ENCODE measurements at places on chromosomes 6 and 20.

DNA sequence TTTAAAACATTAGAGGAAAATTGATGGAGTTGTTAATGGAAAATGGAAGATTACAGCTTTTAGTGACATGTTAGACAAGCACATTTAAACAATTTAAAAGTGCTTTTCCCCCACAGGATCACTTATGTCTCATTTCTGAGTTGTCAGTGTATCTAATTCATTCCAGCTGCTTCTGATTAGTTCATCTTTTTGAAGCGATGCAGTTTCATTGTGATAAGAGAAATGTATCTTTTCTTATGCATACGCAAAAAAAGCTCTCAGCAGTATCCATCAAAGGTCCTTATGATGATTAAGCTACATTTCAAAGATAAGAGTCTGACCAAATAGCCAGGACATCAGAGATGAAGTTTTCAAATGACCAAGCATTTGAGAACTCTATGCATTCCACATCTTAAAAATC, 572.6 kb upstream of the SYNCRIP start:
- DNase-seq = no peak

DNA sequence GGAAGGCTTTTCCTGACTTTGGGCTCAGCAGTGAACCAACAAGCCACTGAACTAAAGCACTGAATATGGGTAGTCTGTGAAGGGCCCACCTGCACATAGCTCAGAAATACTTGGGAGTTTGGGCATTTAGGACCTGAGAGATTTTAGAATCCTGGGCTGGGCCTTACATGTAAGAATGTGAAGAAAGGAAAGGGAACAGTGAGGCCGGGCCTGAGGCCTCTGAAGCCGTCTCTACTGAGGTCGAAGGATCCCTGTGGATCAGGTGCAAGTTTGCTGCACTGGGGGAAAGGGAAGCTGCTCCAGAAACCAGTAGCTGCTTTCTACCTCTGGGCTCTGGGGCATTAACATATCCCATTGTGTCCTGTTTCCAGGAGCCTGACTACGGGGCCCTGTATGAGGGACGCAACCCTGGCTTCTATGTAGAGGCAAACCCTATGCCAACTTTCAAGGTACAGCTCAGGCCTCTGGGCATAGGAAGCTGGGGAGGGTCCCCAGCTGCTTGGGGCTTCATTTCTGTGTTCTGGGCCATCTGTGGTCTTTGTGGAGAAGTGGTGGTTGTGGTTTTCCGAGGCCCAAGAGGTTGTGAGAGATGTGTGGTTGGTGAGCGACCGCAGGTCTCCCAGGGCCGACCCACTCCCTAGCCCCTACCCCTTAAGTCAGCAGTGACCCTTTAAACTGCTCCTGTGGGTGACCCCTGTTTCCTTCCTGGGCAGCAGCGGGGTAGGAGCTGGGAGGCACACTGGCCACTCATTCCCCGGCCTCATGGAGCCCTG, 30.3 kb downstream of the PLCG1 start:
- DNase-seq = no peak

DNA sequence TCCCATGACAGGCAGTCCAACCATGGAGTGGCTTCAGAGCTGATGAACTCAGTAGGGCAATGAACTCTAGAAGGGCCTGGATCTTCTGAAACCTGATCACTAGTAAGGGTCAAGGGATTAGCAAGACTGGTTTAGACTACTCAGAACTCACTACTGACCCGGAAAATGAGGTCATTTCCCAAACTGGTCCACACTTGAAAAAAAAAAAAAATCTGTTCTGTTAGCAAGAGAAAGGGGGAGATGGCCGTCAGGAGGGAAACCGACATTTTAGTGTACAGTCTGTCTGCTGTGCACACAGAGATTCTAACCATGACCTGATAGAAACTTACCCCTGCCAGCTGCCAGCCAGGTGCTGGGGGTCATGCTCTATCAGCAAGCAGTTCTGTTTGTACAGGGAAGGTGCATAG, 262.4 kb upstream of the AGPAT4 start:
- DNase-seq = no peak

DNA sequence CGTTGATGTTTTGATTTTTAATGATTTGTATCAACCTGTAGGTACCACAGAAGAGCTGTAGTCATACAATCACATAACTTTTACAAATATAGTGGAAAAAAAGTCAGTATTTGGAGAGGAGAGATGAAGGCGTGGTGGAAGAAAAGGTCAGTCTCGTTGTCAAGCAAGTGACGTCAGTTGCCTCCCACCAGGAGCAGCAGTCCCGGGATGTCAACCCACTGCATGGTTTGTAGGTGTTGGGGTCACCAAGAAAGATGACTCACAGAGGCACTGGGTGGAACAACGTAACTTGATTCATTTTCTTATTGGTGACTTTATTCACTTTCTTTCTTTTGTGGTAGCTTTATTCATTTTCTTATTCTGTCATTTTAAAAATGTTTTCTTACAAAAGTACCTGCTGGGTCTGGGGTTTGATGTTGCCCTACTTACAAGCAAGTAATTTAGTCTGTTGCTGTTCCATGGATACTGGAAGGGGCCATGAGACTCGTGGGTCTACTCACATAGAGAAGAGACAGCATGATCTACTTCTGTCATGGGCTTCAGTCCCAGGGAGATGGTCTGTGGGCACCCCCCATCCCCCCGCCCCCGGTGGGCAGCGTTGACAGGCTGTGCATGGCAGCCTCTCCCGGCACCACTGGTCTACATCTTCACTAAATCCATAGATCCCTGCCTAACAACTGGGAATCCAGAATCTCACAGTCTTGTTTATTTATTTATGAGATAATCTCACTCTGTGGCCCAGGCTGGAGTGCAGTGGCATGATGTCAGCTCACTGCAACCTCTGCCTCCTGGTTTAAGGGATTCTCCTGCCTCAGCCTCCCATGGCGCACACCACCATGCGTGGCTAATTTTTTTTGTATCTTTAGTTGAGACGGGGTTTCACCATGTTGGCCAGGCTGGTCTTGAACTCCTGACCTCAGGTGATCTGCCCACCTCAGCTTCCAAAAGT, 36.4 kb upstream of the SYNJ2 start:
- no peak for DNase-seq

DNA sequence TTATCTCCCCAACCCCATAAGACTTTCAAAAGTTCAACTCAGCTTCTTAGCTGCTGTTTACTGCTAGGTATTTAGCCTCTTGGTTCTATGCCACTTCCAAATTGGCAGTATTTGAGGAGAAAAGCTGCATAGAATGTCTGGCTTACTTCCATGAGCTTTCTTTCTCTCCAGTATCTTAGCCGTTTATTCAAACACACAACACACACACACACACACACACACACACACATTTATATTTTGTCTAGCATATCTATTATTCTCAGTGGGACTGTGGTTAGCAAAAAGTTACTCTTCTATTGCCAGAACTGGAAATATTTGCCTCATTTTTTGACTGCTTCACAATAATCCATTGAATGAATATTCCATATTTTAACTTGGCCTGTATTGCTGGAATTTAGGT, 634.2 kb upstream of the IMPG1 start:
- no peak for DNase-seq

- DNase-seq = no peak
Measured at GRCh38 chr20:952196-952795, 36.2 kb upstream of the ANGPT4 start.

- DNase-seq = peak; percentile 15
Measured at GRCh38 chr20:38805502-38805957, at the start of gene PPP1R16B. Gene PPP1R16B, plus strand, starts transcription at chr20:38805697. Its CDS starts 30,229 bp downstream, at chr20:38835926.

DNA sequence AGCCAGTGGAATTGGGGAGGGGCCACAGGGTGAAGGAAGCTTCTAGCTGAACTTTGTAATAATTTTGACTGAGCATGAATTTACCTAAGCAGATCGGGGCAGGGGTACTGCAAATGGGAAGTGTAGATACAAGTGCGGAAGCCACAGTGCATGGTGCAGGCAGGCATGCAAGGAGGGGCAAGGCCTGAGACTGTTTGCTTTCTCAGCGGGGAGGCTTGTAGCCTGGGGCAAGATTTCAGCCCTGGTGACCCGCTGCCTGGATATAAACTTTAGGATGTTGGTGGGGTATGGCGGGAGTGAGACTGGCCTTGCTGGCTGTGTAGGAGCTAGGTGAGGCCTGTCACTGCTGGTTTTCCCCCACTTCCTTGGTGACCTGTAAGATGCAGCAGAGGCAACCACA, 266.4 kb upstream of the PREP start:
- DNase-seq = no peak

GRCh38 chr6:135811644-135812526, 39.6 kb upstream of the PDE7B start:
- DNase-seq = no peak
